Endothelial cell of umbilical vein (primary cell): ENCODE measurements at places on chromosomes 7 and 10. TPM values are rescaled to one million over a fixed set of nuclear protein-coding genes. Genes with fewer than 3 reads are reported as not detected.
A peak's percentile ranks its signal among the peaks of the same experiment; 100 is the strongest.

DNA sequence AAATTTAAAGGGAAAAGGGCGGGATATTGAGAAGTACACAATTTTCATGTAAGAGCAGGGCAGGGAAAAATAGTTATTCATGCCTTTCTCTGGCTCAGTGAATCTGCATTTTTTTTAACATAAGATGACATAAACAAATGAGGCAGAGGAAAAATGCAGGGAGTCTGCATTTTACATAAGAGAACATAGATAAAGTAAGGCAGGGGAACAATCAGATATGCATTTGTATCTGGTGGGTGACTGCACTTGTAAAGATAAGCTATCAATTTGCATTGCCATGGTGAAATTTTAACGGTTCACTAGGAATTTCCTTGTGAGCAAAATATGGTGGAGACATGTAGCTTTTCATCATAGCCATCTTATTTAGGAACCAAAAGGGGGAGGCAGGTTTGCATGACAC lies 33.5 kb downstream of the ALOX5 start:
- no peaks in the 10 kb centered on the region for H3K4me1 ChIP-seq
- H3K4me3 ChIP-seq: no peak overlapping the region
- H3K27me3 ChIP-seq: no peaks in the 10 kb centered on the region
- H3K27ac ChIP-seq: no peak overlapping the region
- no peak for DNase-seq
- H3K36me3 ChIP-seq: no peaks in the 10 kb centered on the region

GRCh38 chr7:82950436-82950835 lies 212.2 kb downstream of the PCLO start:
- H3K27me3 ChIP-seq: no peaks in the 10 kb centered on the region
- H3K36me3 ChIP-seq: no peaks in the 10 kb centered on the region
- H3K4me3 ChIP-seq: no peak overlapping the region

GRCh38 chr7:142733271-142733670 lies 16.0 kb upstream of the PRSS1 start:
- no peak for DNase-seq
- no peak overlapping the region for H3K27ac ChIP-seq
- no peak overlapping the region for H3K4me3 ChIP-seq

DNA sequence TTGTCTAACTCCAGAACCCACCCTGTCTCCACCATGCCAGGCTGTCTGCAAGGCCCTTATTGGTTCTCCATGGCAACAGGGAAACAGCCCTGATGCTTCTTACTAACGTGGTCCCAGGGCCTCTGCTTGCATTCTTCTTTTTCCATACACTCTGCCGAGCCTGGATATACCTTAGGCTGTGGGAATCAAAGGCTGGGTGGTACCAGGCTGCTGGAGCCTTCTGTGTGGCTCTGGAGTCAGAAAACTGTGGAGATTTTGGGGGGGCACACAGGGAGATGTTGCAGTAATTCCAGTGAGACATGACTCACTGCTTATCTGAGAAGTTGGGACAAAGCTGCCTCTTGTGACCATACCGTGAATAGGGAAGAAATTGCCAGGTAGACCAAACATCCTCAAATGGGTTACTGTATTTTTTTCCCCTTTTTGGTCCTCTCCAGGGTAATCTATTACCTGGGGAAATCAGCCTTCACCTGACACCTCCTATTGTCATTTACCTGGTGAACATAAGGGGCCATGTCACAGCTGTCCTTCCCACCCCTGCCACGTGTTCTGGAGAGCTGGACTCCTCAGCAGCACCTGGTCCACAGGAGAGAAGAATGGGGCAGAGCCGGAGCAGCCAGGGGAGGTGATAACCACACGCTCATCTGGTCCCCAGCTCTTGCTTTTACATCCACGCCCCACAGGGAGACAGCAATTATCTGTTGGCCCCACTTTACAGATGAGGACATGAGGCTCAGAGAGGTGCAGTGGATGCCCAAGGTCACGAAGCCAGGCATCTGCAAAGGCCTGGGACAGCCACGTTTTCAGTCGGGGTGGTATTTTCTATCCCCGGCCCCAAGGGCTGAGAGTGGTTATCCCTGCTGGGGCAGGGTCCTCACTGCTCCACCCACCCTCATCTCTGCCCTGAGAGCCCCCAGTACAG lies 4.6 kb downstream of the CHST3 start:
- H3K27ac ChIP-seq: no peak overlapping the region
- H3K27me3 ChIP-seq: no peaks in the 10 kb centered on the region
- H3K36me3 ChIP-seq: no peaks in the 10 kb centered on the region
- no peak for DNase-seq

- H3K4me1 ChIP-seq: no peaks in the 10 kb centered on the region
- H3K36me3 ChIP-seq: no peaks in the 10 kb centered on the region
- H3K4me3 ChIP-seq: no peak overlapping the region
These were observed 41.3 kb upstream of the HPSE2 start for GRCh38 chr10:99276848-99277486.

- no peaks in the 10 kb centered on the region for H3K27me3 ChIP-seq
- peaks cover 16% of the 10 kb centered on the region for H3K4me1 ChIP-seq
- DNase-seq: peak; percentile 77
- peak overlapping the region; percentile 32 for H3K27ac ChIP-seq
- no peak overlapping the region for H3K4me3 ChIP-seq
These were observed 42.6 kb downstream of the BAMBI start for GRCh38 chr10:28719789-28720436.

DNA sequence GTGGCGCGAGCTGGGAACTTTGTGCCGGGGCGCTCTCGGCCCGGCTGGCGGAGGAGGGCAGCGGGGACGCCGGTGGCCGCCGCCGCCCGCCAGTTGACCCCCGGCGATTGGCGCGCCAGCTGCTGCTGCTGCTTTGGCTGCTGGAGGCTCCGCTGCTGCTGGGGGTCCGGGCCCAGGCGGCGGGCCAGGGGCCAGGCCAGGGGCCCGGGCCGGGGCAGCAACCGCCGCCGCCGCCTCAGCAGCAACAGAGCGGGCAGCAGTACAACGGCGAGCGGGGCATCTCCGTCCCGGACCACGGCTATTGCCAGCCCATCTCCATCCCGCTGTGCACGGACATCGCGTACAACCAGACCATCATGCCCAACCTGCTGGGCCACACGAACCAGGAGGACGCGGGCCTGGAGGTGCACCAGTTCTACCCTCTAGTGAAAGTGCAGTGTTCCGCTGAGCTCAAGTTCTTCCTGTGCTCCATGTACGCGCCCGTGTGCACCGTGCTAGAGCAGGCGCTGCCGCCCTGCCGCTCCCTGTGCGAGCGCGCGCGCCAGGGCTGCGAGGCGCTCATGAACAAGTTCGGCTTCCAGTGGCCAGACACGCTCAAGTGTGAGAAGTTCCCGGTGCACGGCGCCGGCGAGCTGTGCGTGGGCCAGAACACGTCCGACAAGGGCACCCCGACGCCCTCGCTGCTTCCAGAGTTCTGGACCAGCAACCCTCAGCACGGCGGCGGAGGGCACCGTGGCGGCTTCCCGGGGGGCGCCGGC lies 870 bp downstream of the FZD1 start:
- H3K4me1 ChIP-seq: peaks cover 6% of the 10 kb centered on the region
- peak overlapping the region; percentile 51 for H3K4me3 ChIP-seq
- H3K27ac ChIP-seq: peak overlapping the region; percentile 65
- no peaks in the 10 kb centered on the region for H3K36me3 ChIP-seq
- H3K27me3 ChIP-seq: peaks cover 5% of the 10 kb centered on the region

ZNF736 gene
- total RNA-seq: 6.3 and 9.0 TPM in 2 replicates

HEPACAM2 gene
- total RNA-seq: not detected in 2 replicates
